ENCODE measurements at places on chromosomes 3 and 15.

DNA sequence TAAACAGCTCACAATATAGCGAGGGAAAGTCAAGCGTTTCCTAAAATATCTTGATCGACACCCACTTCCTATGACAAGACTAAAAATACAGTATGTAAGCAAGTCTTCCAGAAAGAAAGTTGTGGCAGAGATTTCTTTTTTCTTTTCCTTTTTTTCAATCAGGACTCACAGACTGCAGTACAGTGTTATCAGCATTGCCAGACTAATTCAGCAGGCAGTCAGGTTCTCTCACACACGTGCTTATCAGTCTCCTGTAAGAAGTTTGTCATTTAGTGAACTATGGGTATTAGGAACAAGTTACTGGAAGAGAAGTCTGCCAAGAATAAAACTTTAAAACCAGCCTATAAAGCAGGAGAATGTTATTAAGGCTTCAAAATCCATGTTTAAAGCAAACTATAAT, 32.8 kb upstream of the ZNF385D start:
- DNase-seq = no peak

DNA sequence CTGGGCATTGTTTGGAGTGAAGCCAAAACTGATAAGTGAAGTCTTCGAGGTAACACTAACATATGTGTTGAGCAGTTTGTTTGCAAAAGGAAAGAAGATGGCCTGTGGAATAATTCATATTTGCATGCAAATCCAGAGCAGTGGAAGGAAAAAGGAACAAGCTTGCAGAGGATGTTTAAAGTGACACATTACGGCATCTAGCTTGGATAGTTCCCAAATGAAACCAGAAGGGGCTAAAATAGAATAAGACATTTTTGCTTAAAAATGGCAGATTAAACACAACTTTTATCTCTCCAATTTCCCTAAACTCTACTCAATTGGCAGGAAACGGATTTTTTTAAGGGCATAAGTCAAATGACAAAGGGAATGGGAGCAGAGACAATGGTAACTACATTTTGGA, 25.4 kb upstream of the RYK start:
- no peak for DNase-seq

- DNase-seq = no peak
These were observed at the start of gene ABCF3 for GRCh38 chr3:184186184-184186901. TSS of gene ABCF3 (plus strand) at chr3:184186199. CDS start at chr3:184186208, 9 bp downstream.

DNA sequence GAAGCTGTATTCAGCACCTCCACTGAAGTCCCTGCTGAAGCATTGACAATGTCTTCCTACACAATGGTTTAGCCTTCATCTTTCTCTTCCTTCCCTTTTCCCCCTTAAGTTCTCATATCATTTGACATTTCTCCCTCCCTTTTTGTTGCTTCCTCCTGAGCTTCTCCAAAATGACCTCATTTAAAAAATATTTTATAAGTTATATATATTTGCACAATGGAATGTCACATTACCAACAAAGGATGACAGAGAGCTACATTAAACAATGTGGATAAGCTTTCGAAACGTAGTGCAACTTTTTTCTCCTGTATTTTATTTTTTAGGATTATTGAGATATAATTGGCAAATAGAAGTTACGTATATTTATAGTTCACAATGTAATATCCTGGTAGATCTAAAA, 13.2 kb upstream of the DLG1 start:
- DNase-seq = no peak

DNA sequence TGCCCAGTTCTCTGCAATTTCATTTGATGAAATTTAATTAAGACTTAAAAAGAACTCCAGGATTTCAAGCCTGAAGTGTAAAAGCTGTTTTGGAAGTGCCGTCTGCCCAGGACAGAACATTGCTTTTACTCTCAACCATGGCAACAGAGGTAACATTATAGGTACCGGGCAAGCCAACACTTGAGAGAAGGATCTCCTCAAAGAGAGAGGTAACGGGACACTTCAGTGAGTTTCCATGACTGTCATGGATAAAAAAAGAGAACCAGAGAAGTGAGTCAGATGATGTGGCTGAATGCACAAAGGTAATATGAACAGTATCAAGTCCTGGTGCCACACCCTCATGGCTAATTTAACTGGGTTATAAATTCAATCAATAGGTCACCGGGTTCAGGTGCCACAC, 130.2 kb upstream of the LMOD3 start:
- DNase-seq = no peak

GRCh38 chr3:66469220-66469640, 31.6 kb downstream of the LRIG1 start:
- DNase-seq = no peak
